ENCODE measurements at places on chromosomes 6 and 20.

DNA sequence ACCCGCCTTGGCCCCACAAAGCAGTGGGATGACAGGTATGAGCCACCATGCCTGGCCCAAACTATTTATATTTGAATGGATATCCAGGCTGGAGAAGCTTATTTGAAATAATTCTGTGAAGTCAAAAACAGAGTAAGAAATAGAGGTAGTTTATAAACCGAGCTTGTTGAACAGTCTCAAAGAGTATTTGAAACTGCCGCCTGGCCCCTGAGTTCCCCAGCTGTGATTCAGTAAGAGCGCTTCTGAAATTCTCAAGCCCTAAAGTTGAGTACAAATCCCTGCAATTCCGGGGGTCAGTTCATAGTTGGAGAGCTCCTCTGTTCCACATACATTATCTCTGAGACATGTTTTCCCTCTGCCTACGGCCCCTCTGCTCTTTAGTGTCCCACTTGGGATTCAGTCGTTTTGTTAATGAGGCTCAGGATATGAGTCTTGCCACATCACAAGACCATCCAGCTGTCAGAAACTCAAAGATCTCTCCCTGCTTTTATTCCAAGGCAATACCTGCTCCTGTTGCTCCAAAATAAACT, 127.8 kb downstream of the SOD2 start:
- DNase-seq = no peak

GRCh38 chr6:149033454-149033853, 284.1 kb upstream of the TAB2 start:
- no peak for DNase-seq

- DNase-seq = no peak
Observed at GRCh38 chr6:23989885-23990533, 136.0 kb upstream of the NRSN1 start.

DNA sequence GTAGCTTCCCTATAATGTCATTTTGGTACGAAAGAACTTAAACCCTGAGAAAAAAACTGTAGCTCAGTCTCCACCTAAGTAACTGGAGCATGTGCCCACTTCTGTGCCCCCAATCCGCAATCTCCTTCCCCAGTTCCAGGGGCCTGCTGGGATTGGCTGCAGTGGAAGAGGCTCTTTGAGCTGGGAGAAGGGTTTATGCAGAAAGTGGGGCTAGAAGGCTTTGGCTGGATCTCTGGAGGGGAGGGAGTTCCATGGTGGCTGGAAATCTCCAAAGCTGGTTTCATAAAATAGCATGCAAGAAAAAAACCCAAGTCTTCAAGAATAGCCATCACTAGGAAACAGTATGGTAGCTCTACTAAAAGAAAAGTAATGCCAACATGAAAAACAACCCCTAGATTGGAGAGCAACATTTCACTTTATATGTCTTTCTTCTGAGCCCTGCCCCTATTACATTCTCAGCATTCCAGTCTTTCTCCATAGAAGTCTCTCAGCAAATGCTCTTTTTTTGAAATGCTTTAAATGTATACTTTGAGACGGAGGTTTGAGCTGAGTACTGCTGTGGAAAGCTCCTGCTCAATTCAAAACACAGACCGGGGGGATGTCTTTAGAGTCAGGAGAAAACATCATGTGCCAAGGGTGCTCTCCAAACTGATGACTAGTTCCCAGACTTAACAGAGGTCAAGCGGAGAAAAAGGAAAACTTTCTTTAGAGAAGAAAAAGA, 36.0 kb upstream of the FOXO3 start:
- DNase-seq = no peak

DNA sequence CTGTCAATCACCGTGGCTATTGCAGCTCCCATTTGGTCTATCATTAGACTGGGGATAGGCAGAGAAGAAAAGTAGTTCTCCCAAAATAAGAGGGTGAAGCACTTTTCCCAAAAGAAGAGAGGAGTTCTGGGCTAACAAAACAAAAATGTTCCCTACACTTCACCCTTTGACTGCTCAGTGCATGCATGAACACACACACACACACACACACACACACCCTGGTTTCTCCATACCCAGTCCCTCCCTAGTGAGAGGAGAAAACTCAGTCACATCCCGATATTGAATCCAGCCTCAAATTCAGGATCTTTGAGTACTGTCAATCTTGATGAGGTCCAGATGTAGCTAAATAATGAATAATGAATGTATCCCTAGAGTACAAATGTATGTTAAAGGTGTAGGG, 4.6 kb upstream of the TBPL1 start:
- no peak for DNase-seq

DNA sequence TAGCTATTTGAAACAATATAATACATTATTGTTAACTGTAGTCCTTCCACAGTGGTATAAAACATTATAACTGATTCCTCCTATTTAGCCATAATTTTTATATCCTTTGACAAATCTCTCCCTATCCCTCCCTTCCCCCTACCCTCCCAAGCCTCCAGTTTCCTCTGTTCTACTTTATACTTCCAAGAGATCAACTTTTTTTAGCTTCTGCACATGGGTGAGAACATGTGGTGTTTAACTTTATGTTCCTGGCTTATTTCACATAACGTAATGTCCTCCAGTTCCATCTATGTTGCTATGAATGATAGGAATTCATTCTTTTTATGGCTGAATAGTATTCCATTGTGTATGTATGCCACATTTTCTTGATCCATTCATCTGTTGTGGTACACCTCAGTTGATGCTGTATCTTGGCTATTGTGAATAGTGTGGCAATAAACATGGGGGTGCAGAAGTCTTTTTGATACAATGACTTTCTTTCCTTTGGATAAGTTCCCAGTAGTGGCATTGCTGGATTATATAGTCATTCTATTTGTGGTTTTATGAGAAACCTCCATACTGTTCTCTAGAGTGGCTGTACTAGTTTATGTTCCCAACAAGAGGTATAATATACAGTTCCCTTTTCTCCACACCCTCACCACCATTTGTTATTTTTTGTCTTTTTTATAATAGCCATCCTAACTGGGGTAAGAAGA, 205.0 kb downstream of the KCNQ5 start:
- no peak for DNase-seq

- DNase-seq = no peak
Observed at GRCh38 chr6:84773133-84773430, 8.7 kb upstream of the TBX18 start.

DNA sequence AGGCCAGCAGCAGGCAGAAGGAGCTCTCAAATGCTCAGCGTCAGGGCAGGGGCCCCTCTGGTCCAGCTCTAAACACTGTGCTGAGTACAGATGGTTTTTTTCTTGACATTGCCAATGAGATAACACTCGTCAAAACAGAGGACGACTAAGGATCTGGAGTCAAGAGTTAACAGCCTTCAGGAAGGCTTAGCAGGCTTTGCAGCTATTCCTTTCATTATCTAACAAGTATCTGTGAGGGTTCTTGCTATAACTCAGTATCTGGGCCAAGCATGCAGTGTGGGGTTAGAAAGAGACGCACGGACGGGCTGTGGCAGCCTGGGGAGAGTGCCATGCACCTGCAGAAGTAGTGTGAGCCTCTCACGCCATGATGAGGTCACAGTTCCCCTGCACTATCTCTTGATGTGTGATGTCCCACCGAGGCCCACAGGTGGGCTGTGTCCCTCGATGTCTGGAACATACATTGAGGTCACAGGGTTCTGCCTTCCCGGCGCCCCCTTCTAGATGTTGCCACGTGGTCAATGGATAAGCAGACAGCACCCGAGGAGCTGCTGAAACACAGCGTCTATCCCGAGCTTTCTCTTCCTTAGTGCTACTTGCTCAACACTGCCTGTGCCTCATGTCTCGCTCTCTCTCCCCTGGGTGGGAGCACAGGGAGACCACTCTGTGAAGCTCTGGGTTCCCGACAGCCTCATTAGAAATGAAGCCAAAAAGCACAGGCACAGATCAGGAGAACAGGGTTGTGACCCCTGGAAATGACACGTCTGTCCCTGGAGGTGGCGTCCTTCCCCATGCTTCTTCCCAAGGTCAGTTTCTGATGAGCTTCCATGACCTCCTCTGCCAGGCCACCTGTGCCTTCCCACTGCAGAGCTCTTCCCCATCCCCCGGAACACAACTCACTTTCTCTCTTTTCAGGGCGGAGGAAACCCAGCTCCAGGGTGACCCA, 85.5 kb upstream of the RPS6KA2 start:
- no peak for DNase-seq

DNA sequence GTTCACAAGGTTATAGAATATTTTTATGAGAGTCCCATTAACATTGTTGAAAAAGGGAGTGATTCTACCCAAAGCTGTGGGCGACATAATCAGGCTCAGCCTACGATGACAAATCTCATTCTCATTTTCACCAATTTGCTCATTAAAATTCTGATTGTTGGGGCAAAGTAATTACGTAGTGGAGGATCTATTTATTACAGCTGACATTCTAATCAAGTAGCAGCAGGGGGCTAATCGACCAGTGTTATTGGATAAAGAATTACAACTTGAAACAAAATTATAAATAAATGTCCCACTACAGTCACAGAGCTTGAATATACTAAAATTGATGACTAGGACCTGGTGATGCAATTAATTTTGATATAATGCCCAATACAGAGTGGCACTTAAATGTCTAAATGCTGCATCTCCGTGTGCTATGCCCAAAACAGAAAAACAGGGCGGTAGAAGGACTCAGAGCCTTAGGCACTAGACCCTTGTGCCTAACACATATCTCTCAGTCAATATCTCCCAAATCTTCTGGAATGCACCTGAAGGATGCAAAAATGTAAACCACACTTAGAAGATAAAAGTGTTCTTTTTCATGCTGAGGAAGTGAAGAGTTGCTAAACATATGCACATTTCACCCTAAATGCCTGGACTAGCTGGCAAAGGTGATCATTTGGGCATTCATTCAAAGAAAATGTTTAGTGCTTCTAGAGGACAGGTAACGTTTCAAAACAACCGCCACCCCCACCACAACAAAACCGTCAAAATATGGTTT, 88.3 kb downstream of the CD24 start:
- no peak for DNase-seq

DNA sequence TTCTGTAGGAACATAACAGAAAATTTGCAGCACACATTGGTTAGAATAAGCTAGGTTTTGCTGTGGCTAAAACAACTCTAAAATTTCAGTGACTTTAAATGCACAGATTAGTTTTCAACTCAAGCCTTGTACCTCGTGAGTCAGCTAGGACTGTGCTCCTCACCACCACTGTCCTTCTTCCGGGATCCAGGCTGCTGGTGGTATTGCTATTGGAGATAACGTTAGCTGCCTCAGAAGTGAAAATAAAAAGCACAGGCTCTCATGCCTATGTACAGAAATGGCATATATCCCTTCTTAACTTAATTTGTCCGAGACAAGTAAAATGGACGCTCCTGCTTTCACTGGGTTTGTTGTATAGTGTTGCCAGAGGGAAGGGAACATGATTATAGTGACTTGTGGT, 931.1 kb upstream of the EYS start:
- DNase-seq = no peak

- no peak for DNase-seq
Observed at GRCh38 chr6:129607581-129608186, 102.3 kb downstream of the ARHGAP18 start.

DNA sequence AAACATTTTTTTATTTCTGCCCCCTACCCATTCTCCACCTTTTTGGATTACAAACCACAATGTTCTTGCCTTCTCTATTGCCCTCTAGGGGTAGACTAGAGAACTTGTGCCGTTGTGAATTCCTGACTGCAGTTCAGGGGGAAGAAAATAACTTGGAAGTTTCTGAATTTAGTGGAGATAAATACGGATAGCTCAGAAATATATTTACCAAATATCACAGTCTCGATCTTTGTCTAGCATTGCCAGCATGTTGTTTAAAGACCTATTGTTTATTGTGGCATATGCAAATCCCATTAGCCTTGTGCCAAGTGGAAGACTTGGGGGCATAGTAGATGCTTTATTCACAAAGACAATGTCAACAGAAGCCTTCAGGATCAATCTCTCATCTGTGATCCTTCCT, 154.1 kb upstream of the MMS22L start:
- DNase-seq = no peak

DNA sequence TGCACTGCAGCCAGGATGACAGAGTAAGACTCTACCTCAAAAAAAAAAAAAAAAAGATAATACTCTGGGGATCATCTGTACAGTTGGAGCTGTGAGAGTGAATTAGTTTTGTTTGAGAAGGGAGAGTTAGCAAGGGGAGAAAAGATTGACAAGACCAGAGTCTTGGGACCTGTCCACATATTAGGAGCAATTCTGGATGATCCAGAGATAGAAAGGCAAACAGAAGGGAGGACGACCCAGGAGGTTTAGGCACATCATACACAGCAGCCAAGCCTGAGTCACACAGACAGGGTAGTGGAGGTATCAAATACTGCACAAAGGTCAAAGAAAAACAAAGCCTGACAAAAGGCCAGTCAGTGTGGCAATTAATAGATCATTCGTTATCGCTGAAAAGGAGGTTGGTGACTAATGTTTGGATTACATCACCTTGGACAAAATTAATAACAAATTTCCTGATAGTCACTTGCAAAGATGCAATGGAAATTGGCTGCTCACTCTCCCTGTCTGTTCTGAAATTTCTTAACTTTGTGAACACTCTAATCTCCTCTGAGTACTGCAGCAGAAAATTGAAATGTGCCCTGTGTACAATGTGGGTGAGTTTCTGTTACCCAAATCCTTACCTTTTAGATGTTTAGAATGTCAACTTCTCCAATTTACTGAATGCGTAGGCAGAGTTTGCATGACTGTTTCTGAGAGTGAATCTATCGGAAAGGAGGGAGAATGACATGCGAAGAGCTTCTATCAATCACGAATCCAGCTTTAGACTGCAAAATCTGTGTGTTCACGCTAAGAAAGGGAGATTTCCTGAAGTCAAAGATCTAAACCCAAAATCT, 105.4 kb downstream of the TSHZ2 start:
- DNase-seq = no peak

DNA sequence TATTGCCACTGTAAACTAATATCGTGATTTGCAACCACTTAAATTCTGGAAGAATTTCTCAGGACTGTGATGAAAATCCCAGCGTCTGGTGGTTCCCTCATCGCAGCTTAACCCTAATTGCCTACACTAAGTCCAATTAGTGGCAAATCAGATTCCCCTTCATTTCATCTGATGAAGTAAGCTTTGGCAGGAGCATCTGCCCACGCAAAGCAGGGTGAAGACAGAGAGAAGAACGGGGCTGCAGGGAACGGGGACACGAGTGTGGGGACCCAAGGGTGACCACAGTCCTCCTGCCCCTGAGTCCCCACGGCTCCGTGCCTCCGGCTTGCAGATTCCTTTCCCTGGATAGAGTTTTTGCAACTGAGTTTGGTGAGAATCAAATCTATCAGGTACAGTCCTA, 159.5 kb downstream of the LY86 start:
- no peak for DNase-seq

- DNase-seq = no peak
Observed at GRCh38 chr6:101986476-101986875, 593.0 kb downstream of the GRIK2 start.

GRCh38 chr20:63834491-63834880, 3.4 kb upstream of the ZBTB46 start:
- DNase-seq = no peak

DNA sequence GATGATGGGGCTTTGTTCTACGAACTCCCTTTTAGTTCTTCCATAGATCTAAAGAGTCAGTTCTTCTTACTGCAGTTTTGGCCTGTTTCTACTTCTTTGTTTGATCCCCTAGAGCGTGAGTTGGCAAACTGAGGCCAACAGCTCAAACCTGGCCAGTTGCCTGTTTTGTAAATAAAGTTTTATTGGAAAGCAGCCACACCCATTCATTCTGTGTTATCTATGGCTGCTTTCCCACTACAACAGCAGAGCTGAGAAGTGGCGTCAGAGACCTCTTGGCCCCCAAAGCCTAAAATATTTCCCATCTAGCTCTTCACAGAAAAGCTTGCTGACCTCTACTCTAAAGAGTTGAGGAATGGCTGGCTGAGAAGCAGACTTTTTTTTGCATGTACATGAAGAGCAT, 52.2 kb downstream of the EYA2 start:
- no peak for DNase-seq

GRCh38 chr6:117359581-117359980, 66.2 kb downstream of the ROS1 start:
- no peak for DNase-seq
